CD4-positive, alpha-beta T cell (primary cell): ENCODE measurements at places on chromosomes 4 and X. TPM values are rescaled to one million over a fixed set of nuclear protein-coding genes. Genes with fewer than 3 reads are reported as not detected.

Gene ATP5ME
- total RNA-seq: 109 TPM

Gene PRRG1
- not detected for total RNA-seq

- DNase-seq: no peak
- no peak overlapping the region for H3K27ac ChIP-seq
- H3K27me3 ChIP-seq: no peaks in the 10 kb centered on the region
- H3K4me3 ChIP-seq: no peak overlapping the region
These were observed 743.7 kb downstream of the C4orf33 start for GRCh38 chr4:129839687-129840086.

DNA sequence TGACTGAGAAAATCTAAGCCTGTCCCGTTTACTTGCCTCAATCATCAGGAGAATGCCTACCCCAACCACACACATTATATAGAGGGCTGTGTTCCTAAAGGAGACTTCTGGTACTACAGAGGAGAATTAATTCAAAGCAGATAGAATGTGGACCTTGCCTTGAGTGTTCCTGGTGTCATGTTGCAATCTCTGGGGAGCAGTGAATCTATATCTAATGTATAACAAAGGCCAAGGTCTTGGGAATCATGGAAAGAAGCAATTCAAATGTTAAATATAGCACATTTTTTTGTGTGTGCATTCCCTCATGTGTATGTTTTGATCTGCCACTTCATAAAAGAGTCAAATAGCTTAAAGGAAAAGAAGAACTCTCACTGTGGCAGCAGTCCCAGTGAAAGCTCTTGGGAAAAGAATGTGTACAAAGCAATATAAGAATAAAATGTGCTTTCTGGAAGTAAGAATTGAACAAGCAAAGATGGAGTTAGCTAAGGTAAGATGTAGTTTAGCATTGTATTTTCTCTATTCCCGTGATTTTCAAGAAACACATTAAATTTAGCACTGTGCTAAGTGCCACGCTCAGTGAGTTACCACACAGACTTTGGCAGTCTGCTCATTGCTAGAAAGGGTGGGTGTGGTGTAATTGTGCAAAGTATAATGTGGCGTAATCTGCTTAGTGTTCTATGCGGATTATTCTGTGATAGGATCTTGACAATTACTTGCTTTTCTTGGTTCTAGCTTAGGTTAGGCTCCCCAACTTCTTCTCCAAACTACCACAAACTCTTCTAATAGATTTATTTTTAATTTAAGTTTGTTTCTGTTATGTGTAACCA, 13.7 kb downstream of the ADH6 start:
- no peaks in the 10 kb centered on the region for H3K36me3 ChIP-seq
- no peaks in the 10 kb centered on the region for H3K4me1 ChIP-seq
- no peak overlapping the region for H3K27ac ChIP-seq
- H3K27me3 ChIP-seq: no peaks in the 10 kb centered on the region
- H3K4me3 ChIP-seq: no peak overlapping the region
- DNase-seq: no peak

DNA sequence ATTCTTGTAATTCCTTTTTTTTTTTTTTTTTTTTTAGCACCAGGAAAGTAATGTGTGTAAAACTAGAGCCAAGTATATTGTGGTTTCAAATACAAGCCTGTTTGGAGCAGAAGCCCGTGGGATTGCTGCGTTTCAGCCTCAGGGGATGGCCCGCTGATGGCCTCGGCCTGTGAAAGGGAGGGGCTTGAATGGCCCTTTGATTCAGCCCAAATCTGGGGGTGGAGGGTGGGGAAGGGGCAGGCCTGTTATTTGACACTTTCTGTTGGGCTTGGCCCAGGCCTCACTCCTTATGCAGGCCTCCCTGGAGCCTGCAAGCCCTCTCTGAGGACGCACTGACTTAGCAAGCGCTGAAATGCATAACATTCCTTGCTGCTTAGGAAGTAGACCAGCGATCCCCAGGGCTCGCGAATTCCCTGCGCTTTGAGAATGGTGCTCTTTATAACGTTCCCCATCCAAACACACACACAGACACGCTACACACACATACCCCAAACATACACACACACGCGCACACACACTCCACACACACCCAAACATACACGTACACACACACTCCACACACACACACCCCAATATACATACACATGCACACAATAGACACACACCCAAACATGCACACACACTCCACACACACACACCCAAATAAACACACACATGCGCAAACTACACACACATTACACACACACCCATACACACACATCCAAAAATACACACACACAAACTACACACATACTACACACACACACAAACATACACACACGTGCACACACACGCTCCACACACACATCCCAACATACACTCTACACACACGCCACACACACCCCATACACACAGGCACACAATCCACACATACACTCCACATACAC, 29.6 kb downstream of the TLR10 start:
- no peak overlapping the region for H3K27ac ChIP-seq
- H3K4me3 ChIP-seq: no peak overlapping the region
- H3K27me3 ChIP-seq: no peaks in the 10 kb centered on the region
- no peaks in the 10 kb centered on the region for H3K36me3 ChIP-seq

- H3K4me1 ChIP-seq: peaks cover 27% of the 10 kb centered on the region
- no peaks in the 10 kb centered on the region for H3K27me3 ChIP-seq
These were observed 458 bp downstream of the GRIPAP1 start for GRCh38 chrX:49001521-49002090.

DNA sequence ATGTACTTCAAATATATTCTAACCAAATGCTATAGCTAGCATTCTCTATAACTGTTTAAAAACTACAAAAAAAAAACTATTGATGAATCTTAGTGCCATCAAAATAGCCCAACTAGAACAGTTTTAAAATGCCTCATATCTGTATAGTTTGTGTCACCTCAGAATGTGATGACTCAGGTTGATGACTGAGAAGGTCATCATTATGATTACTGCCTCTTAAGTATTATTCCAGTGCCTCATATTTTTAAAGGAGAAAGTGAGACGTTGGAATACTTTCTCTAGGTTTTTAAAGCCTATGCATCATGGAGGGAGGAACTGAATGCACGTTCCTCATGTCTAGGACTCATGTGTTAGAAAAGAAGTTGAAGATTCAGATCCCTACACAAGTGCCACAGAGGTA, 88.2 kb downstream of the TMA16 start:
- H3K36me3 ChIP-seq: no peaks in the 10 kb centered on the region
- DNase-seq: no peak
- H3K27me3 ChIP-seq: no peaks in the 10 kb centered on the region
